ENCODE measurements at places on chromosomes 16 and 17.
A peak's percentile ranks its signal among the peaks of the same experiment; 100 is the strongest.

DNA sequence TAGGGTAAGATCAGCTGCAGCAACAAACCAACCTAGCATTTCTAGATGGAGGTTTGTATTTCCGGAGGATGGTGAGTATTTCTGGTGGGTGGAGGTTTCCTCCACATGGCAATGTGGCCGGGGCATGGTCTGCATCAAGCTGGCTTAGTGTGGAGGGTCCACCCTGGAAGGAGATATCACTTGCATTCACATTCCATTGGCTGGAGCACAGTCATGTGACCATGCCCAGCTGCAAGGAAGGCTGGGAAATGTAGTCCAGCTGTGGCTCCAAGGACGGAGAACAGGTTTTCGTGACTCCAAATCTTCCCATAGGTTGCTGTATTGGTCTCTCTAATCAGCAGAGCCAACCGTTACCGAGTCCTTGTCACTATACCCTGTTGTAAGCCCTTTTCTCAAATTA, 68.7 kb downstream of the RAI1 start:
- no peak for DNase-seq

GRCh38 chr16:57240851-57241250, 4.2 kb upstream of the ARL2BP start:
- DNase-seq, result no peak

DNA sequence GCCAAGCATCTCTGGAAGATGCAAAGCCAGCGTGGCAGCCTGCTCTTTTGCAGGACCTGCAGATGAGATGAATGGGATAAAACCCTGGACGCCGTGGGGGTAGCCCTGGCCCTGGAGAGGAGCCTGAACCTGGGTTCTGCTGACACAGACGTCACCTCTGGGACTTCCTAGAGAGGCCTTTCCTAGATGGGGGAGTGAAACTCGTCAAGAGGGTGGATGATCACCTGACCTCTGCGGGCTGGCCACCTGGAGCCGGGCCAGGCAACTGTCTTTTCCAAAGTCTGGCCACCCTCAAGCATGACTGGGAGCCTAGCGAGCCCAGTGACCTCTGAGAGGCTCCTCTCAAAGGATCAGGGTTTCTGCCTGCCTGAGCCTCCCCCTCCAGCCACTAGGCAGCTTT, 529.0 kb downstream of the KCNJ18 start:
- DNase-seq, result no peak

DNA sequence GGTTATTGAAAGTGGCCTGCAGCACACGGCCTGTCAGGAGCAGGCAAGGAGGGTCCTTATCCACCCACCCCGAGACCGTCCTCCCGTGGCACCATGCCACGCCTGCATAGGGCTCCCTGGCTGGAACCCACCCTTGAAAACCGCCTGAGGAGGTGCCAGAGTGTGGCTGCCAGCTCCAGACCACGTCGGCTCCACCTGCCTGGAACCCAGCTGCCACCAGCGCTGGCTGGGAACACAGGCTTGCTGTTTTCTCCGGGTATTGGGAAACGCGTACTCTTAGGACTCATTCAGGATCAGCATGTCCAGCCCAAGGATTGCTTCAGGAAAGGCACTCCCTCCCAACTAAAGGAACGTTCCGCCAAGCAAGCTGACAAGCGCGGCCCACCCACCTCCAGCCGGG, 6.7 kb downstream of the ARL16 start:
- no peak for DNase-seq

DNA sequence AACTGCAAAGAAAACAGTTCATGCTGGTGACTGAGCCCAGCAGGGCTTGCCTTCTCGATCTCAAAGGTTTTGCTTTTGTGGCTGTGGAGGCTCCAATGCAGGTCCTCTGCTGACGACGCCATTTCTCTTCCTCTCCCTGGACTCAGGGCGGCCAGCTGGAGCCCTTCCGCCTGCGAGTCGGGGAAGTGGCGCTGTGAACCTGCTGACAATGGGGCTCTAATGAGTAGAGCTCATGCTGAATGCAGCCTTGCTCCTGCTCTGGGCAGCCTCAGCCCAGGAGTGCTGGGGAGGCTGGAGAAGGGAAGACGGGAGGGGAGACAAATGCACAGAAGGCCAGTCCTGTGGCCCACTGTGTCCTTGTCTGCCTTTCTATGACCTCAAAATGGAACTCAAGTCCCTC, 43.8 kb downstream of the VAC14 start:
- DNase-seq, result no peak

GRCh38 chr16:35239561-35239960, 1780.1 kb downstream of the TP53TG3F start:
- no peak for DNase-seq

DNA sequence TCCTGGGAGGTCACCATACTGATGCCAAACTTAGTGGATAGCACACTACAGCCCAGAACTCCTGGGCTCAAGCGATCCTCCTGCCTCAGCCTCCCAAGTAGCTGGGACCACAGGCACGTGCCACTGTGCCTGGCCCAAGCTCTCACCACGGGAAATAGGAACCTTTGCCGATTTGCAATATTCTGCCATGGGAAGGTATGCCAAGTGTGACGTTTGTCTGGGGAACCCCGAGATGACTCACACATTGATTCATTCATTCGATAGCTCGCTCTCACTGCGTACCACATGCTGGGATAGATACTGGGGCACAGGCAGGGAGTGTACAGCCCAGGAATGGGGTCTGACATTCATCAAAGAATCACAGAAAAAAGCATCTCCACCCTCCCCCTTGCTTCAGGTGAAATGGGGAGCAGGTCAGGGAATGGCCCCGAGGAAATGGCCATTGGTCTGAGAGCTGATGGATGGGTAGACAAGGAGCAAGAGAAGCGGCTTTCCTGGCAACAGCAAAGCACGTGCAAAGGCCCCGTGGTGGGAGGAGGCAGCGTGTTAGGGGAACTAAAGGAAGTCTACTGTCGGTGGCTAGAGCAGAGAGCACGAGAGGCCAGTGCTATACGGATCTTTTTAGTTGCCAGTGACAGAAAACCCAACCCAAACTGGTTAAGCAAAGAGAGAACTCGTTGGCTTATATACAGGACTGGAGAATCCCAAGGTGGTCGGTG, 44.1 kb downstream of the DNAH17 start:
- no peak for DNase-seq

DNA sequence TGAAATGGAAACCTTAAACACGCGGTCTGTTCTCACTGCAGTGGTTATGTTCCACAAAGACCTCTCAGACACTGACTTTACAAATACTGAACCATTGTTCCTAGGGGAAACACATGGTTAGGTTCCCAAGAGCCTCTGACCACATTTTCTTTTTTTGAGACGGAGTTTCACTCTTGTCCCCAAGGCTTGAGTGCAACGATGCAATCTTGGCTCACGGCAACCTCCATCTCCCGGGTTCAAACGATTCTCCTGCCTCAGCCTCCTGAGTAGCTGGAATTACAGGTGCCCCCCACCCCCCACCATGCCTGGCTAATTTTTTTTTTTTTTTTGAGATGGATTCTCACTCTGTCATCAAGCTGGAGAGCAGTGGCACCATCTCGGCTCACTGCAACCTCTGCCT, 179.7 kb downstream of the RBFOX3 start:
- no peak for DNase-seq

DNA sequence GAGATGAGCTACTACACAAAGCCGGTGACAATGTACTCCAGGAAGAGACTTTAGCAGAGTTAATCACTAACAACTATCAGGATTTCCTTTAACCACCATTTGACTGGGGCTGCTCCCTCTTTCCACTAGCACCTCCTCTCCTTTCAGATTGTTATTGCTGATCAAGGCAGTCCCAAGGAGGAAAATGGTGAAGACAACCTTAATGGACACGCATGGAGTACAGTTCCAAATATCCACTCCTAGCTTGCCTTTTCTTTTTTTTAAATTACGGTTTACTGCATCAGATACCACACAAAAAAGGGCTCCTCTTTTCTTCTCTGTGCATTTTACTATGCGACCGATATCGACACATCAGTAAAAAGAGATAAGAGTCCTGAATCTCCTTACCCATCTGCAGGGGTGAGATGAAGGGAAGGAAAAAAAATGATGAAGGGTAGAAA, 30.9 kb downstream of the FAM222B start:
- DNase-seq, result no peak

DNA sequence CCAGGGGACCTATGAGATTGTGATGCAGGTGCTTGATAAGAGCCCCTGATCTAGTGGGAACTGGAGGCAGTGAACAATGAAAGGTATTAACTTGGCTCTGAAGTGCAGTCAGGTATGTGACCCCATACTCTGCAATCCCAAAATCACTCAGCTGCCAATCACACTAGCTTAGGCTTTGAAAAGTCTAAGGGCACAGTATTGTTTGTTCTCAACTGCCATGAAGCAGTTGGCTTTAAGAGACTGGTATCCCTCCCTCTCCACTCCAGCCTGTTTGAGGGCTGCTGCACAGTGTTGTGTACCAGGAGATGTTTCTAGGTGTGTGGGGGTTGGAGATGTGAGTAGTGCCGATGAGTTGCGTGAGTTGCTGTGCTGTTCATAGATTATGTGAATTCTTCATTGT, 2.4 kb downstream of the YPEL2 start:
- no peak for DNase-seq

GRCh38 chr17:75487351-75488070, 27.8 kb downstream of the CASKIN2 start:
- no peak for DNase-seq

GRCh38 chr17:32483451-32484019, 3.3 kb upstream of the CDK5R1 start:
- DNase-seq, result peak; percentile 79

DNA sequence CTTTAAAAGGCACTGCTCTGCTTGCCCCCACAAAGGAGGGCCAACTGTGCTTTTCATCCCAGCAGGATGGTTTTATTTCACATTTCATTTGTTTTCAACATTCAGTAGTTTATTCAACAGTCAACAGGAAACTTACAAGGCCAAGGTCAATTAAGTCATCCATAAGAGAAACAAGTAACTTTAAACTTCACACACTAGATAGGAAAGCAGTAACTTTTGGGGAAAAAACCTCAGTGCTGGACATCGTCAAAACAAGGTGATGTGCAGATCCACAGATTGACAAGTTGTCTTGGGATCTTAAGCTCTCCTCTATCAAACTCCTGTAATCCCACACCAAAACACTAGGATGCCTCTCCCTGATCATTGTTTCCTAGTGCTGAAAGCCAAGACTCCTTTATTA, 18.5 kb downstream of the NFE2L1 start:
- DNase-seq, result no peak

GRCh38 chr17:48632579-48633265, 6.6 kb upstream of the HOXB9 start:
- DNase-seq, result no peak

- DNase-seq, result no peak
These were observed 181.2 kb upstream of the AXIN2 start for GRCh38 chr17:65742403-65743307.

DNA sequence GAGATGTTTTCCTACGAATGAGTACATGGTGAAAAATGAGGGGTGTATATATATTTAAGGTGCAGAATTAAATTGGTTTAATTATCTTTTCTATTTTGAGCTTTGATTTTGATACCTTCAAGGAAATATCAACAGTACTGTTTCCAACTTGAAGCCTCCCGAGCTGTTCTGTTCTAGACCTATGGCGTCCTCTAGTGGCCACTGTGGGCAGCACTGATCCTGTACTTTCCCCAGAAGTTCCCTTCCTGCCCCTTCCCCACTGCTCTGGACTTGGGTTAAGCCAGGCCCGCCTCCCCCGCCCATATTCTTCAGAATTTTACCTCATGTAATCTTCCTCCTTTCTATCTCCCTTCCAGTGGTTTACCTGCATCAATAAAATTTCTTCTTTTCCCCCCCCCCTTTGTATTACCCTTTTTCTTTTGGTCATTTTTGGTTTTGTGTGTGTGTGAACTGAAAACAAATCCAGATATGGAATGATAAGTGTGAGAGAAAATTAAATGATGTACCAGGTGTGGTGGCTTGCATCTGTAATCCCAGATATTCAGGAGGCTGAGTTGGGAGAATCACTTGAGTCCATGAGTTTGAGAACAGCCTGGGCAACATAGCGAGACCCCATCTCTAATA, 1643.5 kb downstream of the TP53TG3F start:
- peak; percentile 2 for DNase-seq

- DNase-seq, result no peak
These were observed 10.3 kb upstream of the ASGR2 start for GRCh38 chr17:7124923-7125322.

- DNase-seq, result no peak
These were observed 14.7 kb upstream of the TRIM25 start for GRCh38 chr17:56928586-56928985.

DNA sequence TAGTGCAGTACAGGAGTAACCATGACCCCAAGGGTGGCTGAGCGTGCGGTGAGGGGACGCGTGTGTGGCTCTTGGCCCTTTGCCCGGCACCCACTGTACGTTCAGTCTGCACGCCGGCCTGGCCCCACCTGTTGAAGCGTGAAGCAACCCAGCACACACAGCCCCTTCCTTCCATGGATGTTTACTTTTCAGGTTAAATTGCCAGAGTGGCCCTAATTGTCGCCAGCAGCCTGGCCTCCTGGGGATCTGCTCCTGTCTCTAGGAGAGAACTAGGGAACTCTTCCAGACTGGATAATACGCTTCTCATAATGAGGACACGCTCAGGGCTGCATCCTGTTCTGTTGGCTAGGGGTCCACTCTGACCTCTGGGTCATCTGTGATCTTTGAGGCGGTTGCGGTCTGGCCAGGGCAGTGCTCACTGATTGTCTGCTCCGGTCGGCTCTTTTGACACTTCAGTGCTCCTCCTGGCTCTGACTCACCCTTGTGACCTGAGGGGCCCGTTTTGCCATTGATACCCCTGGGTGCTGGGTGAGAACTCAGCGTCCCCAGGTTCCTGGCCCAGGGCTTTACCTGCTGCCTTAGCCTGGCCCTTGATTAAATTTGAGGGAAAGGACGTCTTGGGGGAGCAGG, 27.7 kb downstream of the TPSG1 start:
- DNase-seq, result no peak

GRCh38 chr17:38898812-38899348, 26.5 kb upstream of the LASP1NB start:
- no peak for DNase-seq

DNA sequence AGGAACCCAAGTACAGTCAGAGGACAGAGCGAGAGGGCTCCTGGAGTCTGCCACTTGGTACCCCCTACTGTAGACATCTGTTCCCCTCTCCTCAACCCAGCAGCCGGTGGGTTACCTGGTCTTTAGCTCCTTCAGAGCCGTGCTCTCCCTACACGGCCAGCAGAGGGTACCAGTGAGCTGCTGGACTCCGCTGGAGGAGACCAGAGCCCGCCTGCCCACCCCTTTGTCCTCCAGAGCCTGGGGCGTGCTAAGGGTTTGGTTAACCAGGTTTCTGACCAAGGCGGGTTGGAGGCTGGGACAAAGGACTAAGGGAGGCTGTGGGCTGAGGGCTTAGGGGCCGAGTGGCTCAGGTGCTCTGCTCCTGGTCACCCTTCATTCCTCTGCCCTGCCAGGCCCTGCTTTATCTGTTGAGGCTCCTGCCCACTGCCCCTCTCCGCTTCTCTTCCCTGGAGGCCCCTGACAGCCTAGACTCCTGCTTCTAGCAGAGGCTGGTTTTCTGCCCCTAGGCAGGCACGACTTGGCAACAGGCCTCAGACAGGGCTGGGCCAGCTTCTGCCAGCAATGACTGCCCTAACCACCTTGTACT, 2.7 kb upstream of the HSD11B2 start:
- peak; percentile 52 for DNase-seq

- DNase-seq, result peak; percentile 77
These were observed 40.1 kb downstream of the ENGASE start for GRCh38 chr17:79114458-79115301.

- no peak for DNase-seq
These were observed 12.3 kb downstream of the CES4A start for GRCh38 chr16:67000384-67001351.
